ENCODE measurements at places on chromosomes 12 and 14.

DNA sequence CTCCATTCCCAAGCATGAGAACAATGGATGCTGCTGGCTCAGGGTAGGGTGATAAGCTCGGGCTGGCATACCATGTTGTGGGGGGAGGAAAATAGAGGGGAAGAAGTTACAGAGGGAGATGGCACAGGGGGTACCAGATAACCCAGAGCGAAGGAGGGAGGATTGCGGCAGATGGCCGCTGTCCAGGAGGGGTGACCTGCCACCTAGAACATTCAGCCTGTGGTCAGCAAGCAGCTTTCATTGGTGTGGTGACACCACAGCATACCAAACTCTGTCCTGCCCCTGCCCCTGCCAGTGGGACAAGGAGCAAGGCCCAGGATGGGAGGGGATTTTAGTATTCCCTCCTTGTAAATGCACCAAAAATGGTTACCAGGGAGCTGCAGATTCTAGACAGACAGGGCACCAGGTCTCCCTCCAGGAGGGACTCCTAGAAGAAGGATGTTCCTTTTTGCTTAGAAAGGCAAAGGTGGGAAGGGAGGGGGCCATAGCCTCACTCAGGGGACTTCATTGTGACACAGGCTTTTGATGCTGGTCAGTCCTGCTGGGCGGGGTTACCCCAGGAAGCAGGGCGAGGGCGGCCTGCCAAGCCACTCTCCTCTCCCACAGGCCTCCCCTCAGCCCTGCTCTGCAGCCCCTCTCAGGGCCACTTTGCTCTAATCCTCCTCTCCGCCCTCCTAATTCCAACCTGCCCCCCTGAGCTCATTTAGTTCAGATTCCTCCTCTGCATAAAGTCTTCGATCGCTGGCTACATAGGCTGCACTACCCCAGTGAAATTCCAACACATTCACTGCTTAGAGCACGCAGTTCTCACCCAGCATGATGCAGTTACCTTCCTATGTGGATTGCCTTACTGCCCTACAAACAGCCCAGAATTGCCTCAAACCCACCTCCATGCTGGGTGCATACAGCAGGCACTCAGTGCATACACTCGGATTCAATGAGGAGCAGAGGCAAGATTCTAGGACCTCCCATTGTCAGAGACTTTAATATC, 36.0 kb upstream of the PLEKHG6 start:
- DNase-seq, result no peak

- DNase-seq, result no peak
Measured at GRCh38 chr14:84826294-84826693, 703.6 kb upstream of the FLRT2 start.

DNA sequence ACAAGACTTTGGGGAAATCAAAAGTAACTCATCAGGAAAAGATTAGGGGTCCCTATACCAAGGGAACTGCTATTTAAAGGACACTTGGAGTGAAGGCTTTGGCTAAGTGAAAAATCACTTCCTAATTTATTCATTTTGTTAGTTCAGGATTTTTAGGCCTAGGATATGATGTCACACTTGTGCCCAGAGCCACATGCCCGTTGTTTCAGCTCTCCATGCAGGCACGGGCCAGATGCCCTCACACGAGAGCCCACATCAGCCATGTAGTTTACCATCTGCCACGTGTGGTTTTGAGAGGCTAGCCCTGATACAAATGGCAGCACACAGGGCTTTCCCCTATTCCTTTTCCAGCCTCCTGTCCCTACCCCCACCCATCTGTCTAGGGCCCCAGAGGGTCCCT, 11.9 kb upstream of the LRP1-AS start:
- DNase-seq, result no peak

DNA sequence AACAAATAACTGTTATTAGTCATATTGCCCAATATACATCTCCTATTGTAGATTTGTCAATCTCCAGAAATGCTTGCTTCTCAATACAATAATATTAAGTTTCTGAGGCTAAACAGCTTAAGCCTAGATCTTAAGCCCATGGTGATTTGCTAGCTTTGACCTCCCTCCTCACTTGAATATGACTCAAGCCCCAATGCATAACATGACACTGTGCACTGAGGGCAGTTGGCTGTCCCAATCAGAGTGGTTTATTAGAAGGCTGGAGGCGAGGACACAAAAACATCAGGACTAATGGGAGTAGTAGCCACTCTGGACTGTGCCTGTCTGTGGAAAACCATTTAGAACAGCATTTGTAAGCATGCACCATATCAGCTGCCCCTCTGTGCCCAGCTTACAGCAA, 81.1 kb upstream of the GTF2A1 start:
- no peak for DNase-seq

DNA sequence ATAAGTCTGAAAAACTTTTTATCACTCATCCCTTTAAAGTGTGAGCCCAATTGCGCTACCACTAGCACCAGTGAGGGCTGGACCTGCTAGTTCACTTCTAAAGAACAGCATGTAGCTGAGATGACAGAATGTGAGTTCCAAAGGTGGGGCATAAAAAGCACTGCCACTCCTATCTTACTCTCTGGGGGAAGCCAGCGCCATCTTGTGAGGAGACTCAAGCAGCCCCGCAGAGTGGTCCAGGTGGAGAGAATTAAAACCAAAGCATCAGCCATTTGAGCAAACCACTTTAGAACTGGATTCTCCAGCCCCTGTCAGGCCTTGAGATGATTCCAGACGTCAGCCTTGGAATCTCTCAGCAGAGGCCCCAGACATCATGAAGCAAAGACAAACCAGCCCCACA, 39.9 kb downstream of the TMEM132D start:
- DNase-seq, result no peak

DNA sequence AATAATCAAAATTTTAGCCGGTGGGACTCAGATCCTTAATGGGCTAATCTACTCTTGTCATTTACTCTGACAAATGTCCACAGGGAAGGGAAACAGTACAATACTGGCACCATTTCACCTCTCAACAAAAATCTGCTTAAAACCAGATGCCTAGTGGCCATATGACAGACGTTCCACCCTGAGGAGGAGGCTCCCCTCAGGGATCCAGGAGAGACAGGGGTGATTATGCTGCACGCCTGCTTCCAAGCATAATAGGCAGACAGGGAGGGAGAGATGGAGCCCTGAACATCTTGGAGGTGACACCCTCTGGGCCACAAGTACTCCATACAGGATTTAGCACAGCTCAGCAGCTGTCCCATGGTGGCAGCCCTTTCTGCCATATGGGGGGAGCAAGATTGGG, 24.8 kb upstream of the AKAP6 start:
- no peak for DNase-seq

- DNase-seq, result no peak
Measured at GRCh38 chr14:57725399-57726077, 140.4 kb downstream of the SLC35F4 start.

DNA sequence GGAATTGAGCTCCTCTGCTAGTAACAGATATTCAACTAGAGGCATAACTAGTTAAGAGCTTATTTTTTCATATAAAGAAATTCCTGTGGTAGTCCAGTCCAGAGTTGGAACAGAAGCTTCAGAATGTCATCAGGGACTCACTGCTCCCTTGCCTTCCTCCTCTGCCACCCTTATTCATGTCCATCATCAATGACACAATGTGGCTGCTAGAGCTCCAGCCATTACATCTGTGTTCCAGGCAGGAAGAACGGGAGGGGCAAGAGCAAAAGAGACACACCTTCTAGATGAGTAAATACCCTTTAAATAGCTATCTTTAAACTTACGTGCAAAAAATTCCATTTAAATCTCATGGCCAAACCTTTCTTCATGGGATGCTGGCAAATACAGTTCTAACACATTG, 47.3 kb upstream of the HMGA2 start:
- no peak for DNase-seq

DNA sequence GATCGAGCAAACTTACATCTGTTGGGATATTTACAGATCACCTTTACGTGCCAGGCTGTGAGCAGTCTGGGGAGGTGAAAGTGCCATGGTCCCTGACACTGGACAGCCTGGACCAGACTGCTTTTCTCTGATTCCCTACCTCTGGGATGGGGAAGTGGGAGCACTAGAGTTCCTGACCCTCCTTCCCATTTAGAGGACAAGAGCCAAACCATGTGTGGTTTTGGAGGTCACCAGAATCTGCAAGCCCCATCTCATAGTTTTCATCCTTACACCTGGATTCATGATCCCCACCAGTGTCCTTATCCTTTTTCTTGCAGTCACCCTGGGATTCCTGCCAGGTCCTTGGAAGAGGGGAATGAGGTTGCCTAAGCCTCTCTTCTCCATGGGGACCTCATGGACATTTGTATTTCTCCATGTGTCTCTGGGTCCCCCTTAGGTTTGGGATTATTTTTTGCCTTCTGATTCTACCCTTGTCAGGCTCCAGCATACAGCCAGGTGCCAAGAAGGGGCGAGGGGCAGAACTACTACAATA, 1.5 kb upstream of the WNT10B start:
- DNase-seq, result no peak

DNA sequence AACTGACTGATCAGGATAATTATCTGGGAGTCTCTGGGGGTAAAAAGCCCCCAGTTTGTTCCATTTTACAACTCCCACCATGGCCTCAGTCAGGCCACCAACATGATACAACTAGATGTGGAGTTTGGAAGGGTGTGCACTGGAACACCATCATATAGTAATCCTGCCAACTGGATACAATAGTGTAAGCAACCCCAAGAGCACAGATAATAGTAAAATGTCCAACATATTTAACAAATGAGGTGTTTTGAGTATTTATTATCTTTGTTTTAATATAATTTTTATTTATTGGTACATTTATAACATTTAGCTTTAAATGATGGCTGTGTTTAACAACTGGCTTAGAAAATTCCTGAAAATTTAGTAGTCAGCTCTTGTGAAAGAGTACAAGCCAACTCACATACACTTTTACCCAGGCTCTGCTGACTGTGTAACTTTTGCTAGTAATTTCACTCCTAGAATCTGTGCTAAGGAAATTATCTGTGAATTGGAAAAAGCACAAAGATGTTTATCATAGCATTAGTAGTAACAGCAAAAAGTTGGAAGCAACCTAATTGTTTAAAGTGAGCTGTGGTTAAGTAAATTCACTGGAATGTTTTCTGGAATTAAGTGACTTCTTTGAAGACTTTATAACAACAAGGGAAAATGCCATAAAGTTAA, 196.8 kb downstream of the RAD51B start:
- no peak for DNase-seq

DNA sequence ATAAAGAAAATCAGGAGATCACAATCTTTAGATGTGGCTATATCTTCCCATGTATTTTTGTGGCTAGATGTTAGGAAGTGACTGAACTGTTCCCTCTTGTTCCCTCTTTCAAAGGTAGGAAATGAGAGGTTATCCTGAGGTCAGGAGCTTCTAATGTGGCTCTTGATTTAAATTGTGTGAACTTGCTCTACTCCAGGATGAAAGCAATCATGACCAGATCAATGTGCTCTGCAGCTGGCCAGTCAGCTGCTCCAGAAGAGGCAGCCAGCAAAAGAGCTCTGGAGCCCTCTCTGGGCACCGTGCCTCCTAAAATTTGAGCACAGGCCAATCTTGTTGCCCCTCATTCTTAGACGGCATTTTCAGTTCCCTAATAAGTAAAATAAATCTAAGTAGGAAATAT, 32.0 kb downstream of the CDK17 start:
- peak; percentile 34 for DNase-seq

- no peak for DNase-seq
Measured at GRCh38 chr12:18819484-18819883, 81.6 kb downstream of the CAPZA3 start.

- no peak for DNase-seq
Measured at GRCh38 chr12:92206596-92206995, 61.0 kb upstream of the BTG1 start.

GRCh38 chr14:32779840-32780239, 158.8 kb upstream of the NPAS3 start:
- no peak for DNase-seq

DNA sequence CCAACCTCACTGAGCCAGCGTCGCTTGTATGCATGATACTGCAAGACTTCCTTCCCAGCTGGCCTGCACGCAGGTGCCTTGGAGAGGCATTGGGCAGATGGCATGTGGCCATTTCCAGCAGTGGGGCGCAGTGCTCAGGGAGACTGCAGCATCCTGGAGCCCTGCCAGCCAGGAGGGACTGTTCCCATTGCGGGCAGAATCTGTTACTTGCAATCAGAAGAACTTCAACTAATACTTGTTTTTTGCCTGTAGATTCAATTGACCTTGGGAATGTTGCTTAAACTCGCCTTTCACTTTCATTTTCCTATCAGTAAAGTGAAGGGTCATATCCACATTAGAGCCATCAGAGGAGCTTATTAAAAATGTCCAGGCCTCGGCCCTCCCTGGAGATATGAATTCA, 29.8 kb downstream of the ANKRD9 start:
- no peak for DNase-seq

- no peak for DNase-seq
Measured at GRCh38 chr12:110007881-110008280, 8.7 kb downstream of the ANKRD13A start.

DNA sequence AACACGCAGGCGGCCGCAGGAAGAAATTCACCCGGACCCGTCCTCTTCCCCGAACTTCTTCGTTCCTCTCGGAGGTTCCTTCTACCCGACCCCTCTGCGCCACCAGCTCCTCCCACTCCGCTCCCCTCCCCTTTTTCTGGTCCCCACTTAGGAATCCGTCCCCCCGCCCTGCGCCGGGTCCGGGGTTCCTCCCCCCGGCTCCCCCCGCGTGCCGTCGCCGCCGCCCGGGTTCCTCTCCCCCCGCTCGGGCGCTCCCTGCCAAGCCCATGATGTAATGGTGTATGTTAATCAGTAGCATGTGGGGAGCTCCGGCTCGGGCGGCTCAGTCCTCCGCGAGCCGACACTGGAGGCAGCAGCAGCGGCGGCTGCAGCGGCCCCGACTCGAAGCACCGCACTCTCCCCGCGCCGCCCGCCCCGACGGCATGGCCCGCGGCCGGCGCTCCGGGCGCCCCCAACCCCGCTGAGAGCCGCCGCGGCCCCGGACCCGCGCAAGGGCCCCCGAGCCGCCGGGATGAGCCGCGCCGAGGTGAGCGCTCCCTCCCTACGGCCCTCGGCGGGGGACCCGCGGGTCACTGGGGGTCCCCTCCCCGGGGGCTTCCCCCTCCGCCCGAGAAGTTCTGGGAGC, 1.0 kb upstream of the SAMD4A start:
- peak; percentile 93 for DNase-seq
